ENCODE measurements at places on chromosomes 16 and 17.
A peak's percentile ranks its signal among the peaks of the same experiment; 100 is the strongest.

DNA sequence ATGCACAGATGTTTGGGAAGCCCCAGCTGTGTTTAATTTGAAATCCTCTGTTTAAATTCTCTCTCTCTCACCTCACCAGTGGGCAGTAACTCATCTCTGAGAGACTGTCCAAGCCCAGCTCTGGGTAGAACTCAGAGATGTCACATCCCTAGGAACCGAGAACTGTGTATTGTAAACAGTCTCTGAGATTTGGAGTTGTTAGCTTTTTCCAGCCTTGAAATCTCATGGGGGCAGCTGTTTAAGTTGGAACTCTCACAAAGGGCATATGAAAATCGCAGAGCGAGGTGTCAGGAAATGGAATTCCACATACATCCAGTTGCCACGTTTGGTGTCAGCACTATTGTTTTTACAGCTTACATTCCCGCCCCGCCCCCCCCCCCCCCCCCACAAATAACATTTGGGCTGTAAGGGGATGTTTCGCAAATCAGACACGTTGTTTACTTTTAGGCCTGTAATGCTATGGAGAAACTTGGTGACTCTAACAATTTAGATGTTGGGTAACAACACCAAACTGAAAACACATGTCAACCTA is 34.3 kb downstream of the VPS35L start:
- DNase-seq = no peak

DNA sequence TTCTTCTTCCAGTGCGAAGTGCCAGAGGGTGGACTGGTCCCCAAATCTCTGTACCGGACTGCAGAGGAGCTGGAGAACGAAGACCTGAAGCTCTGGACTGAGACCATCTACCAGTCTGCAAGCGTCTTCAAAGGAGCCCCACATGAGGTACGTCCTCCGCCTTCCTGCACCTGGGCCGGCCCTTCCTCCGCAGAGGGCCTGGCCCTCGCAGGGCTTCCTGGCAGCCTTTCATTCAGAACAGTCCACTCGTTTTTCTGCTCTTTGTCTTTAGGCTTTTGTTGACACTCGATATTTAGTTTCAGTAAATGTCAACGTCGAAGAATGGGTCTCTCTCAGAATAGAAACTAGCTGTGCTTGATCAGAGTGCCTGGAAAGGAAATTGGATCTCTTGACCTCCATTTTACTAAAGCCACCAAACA is 68.6 kb downstream of the SEC14L1 start:
- DNase-seq = peak; percentile 87

- no peak for DNase-seq
These were observed 1109.7 kb downstream of the CDH11 start for GRCh38 chr16:64012166-64012565.

DNA sequence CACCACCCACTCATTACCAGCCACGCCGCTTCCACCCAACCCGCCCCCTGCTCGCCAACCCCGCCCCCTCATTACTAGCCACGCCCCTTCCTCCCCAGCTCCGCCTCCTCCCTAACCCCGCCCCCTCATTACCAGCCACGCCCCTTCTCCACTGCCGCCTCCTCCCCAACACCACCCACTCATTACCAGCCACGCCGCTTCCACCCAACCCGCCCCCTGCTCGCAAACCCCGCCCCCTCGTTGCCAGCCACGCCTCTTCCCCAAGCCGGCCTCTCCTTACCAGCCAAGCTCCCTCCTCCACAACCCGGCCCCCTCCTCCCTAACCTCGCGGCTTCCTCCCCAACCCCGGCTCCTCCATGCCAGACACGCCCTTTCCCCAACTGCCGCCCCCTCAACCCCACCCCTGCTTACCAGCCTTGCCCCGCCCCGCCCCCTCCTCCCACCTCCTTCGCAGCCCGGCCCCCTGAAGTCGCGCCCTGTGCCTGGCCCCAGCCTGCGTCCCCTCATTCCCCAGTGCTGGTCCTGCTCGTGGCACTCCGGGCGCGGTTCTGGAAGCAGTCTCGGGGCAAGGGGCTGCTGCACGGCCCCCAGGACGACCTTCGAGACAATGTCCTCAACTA is 7.3 kb downstream of the SLC22A31 start:
- no peak for DNase-seq

GRCh38 chr17:79861413-79862216 is 22.4 kb upstream of the CBX4 start:
- DNase-seq = no peak

GRCh38 chr17:1094591-1094990 is 85.2 kb downstream of the ABR start:
- DNase-seq = no peak
